ENCODE measurements at places on chromosomes 4 and X. TPM values are rescaled to one million over a fixed set of nuclear protein-coding genes. Genes with fewer than 3 reads are reported as not detected.
A peak's percentile ranks its signal among the peaks of the same experiment; 100 is the strongest.

The SERTM2 gene
- total RNA-seq: not detected

The TLR1 gene
- 3.5 TPM for total RNA-seq

The XAGE2 gene
- total RNA-seq: not detected

The BEX1 gene
- 10.8 TPM for total RNA-seq

The STOX2 gene
- total RNA-seq: 12.2 TPM

The SH3BGRL gene
- 27.0 TPM for total RNA-seq

The PPEF1 gene
- total RNA-seq: 0.58 TPM

The PHEX gene
- total RNA-seq: 0.03 TPM

The MAGEA11 gene
- not detected for total RNA-seq

The MAGEA10 gene
- not detected for total RNA-seq

The LINC00632 gene
- total RNA-seq: 123 TPM

The TMSB15C gene
- total RNA-seq: 0.27 TPM

- no peaks in the 10 kb centered on the region for H3K4me1 ChIP-seq
- H3K27me3 ChIP-seq: no peaks in the 10 kb centered on the region
- H3K4me3 ChIP-seq: no peak overlapping the region
These were observed 25.0 kb upstream of the LDOC1 start for GRCh38 chrX:141201962-141202361.

DNA sequence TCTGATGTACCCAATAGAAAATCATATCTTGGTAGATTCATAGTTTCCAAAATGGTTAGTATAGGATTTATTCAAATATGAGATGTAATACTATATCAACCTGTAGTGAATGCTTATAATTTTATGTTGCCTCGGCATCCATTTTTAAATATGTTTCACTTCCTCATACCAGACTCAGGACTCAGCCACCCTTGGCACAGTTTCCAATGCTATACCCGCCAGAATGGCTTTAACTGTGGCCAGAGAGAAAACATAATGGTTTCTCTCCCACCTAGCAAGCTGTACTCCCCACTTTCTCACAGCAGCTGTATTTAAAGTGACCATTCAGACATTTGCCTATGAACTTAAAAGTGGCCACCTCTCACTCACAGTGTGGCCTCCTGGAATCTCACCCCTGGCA, 466.6 kb upstream of the PABPC4L start:
- no peak overlapping the region for H3K27ac ChIP-seq
- no peaks in the 10 kb centered on the region for H3K4me1 ChIP-seq
- no peaks in the 10 kb centered on the region for H3K36me3 ChIP-seq
- no peaks in the 10 kb centered on the region for H3K27me3 ChIP-seq

- H3K4me3 ChIP-seq: no peak overlapping the region
- H3K27ac ChIP-seq: no peak overlapping the region
- no peaks in the 10 kb centered on the region for H3K36me3 ChIP-seq
- DNase-seq: no peak
- no peaks in the 10 kb centered on the region for H3K27me3 ChIP-seq
These were observed 27.0 kb downstream of the MAGEE1 start for GRCh38 chrX:76454456-76454927.

DNA sequence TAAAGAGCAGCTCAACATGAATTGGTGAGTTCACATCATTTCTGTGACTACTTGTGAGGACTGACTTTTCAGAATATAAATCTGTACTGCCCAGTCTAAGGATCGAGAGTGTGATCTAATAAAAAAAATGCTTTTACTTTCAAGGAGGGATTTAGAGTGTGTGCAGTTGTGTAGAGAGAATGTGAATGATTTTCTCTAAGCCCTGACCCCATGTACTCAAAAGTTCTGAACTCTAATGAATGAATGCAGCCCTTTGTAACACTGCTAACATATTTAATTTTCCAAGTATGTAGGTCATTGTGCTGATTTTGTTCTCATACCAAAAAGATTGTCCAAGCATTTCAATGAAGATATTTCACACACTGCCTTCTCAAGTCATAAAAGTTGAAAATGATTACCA, 92.5 kb upstream of the STOX2 start:
- DNase-seq: no peak
- no peaks in the 10 kb centered on the region for H3K36me3 ChIP-seq
- H3K4me1 ChIP-seq: peaks cover 7% of the 10 kb centered on the region
- no peak overlapping the region for H3K27ac ChIP-seq

GRCh38 chr4:110553197-110553596, 69.7 kb downstream of the PITX2 start:
- no peak overlapping the region for H3K4me3 ChIP-seq
- H3K4me1 ChIP-seq: no peaks in the 10 kb centered on the region
- H3K27me3 ChIP-seq: no peaks in the 10 kb centered on the region
- no peaks in the 10 kb centered on the region for H3K36me3 ChIP-seq
- no peak overlapping the region for H3K27ac ChIP-seq

GRCh38 chr4:183343730-183344129, 21.5 kb upstream of the CLDN24 start:
- H3K4me1 ChIP-seq: peaks cover 10% of the 10 kb centered on the region
- no peak for DNase-seq
- no peaks in the 10 kb centered on the region for H3K36me3 ChIP-seq
- no peak overlapping the region for H3K27ac ChIP-seq
- H3K27me3 ChIP-seq: peaks cover 40% of the 10 kb centered on the region
- no peak overlapping the region for H3K4me3 ChIP-seq

GRCh38 chrX:24846550-24847150, 152.9 kb downstream of the POLA1 start:
- H3K36me3 ChIP-seq: no peaks in the 10 kb centered on the region
- H3K27me3 ChIP-seq: no peaks in the 10 kb centered on the region
- no peak overlapping the region for H3K4me3 ChIP-seq
- DNase-seq: no peak
- no peaks in the 10 kb centered on the region for H3K4me1 ChIP-seq

GRCh38 chr4:59127006-59127405, 2016.8 kb upstream of the IGFBP7 start:
- no peak overlapping the region for H3K27ac ChIP-seq
- no peak overlapping the region for H3K4me3 ChIP-seq
- DNase-seq: no peak
- H3K36me3 ChIP-seq: no peaks in the 10 kb centered on the region
- no peaks in the 10 kb centered on the region for H3K27me3 ChIP-seq

DNA sequence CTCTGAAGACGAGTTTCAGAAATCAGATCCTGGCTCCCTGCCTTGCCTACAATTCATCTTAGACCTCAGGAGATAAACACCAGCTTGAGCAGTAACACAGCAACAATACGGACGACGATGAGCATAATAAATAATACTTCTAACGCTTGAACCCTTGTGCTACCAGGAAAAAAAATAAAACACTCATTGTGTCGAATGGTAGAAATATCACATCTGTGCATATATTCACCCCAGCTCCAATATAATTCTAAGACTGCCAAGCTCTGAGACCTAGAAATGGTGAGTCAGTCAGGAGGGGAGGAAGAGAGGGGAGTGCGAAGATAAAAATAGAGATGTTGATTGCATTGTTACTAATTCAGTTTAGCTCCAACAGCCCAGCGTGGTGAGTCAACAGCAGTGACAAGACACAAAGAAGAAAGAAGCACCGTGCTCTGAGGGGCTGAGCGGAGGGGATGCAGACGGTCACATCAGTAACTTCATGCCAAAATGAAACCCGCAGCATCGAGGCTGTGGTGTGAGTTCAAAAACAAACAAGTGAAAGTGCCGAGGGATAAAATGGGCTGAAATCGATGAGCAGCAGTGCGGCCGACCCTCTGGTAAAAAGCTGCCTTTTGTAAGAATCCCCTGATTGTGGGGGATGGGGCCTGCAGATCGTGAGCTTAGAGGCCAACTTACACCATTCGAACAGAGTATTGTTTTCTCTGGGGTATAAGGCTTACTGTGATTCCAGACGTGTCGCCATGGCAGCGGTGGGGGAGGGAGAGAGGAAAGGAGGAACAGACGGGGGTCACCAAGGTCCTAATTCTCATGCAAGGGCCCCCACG, 150.4 kb downstream of the MGST2 start:
- peak overlapping the region; percentile 64 for H3K4me3 ChIP-seq
- no peaks in the 10 kb centered on the region for H3K27me3 ChIP-seq
- H3K36me3 ChIP-seq: no peaks in the 10 kb centered on the region

GRCh38 chr4:8185295-8185694, 13.8 kb upstream of the SH3TC1 start:
- no peak overlapping the region for H3K4me3 ChIP-seq
- DNase-seq: no peak
- no peaks in the 10 kb centered on the region for H3K27me3 ChIP-seq
- peaks cover 75% of the 10 kb centered on the region for H3K4me1 ChIP-seq
- H3K36me3 ChIP-seq: no peaks in the 10 kb centered on the region
- no peak overlapping the region for H3K27ac ChIP-seq

- H3K27me3 ChIP-seq: no peaks in the 10 kb centered on the region
- no peak overlapping the region for H3K4me3 ChIP-seq
- no peak overlapping the region for H3K27ac ChIP-seq
- DNase-seq: no peak
These were observed 623.8 kb downstream of the FAT4 start for GRCh38 chr4:125938541-125938940.

GRCh38 chr4:73417973-73418372, 13.9 kb downstream of the ALB start:
- H3K27me3 ChIP-seq: no peaks in the 10 kb centered on the region
- H3K27ac ChIP-seq: no peak overlapping the region
- no peaks in the 10 kb centered on the region for H3K36me3 ChIP-seq
- DNase-seq: no peak
- no peak overlapping the region for H3K4me3 ChIP-seq

GRCh38 chr4:61462451-61463326, 262.6 kb downstream of the ADGRL3 start:
- no peaks in the 10 kb centered on the region for H3K27me3 ChIP-seq
- no peak overlapping the region for H3K27ac ChIP-seq
- DNase-seq: no peak

- H3K4me1 ChIP-seq: no peaks in the 10 kb centered on the region
- H3K4me3 ChIP-seq: no peak overlapping the region
- peaks cover 84% of the 10 kb centered on the region for H3K36me3 ChIP-seq
- DNase-seq: no peak
- H3K27me3 ChIP-seq: no peaks in the 10 kb centered on the region
These were observed 126.6 kb downstream of the TET2 start for GRCh38 chr4:105273230-105273629.

DNA sequence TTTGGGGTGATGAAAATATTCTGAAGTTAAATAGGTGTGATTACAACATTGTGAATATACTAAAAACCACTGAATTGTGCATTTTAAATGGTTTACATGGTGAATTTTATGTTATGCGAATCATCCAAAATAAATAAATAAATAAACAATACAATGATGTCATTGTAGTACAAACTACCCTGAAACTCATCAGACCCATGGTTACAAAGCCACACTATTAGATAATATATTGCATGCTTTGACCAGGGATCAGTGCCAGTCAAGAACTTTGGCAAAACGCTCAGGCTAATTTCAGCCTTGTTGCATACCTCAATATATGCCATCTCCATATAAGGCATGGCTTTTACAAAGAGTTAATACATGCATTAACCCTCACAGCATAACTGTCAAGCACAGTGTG, 45.5 kb upstream of the XIAP start:
- H3K36me3 ChIP-seq: no peaks in the 10 kb centered on the region
- no peak overlapping the region for H3K27ac ChIP-seq
- no peak overlapping the region for H3K4me3 ChIP-seq
- no peak for DNase-seq

- no peaks in the 10 kb centered on the region for H3K36me3 ChIP-seq
- H3K4me3 ChIP-seq: peak overlapping the region; percentile 16
- H3K27ac ChIP-seq: peak overlapping the region; percentile 90
- H3K4me1 ChIP-seq: peaks cover 35% of the 10 kb centered on the region
- no peaks in the 10 kb centered on the region for H3K27me3 ChIP-seq
These were observed 652.1 kb downstream of the ANKRD50 start for GRCh38 chr4:124060261-124060918.

- peaks cover 6% of the 10 kb centered on the region for H3K4me1 ChIP-seq
- no peak for DNase-seq
- no peaks in the 10 kb centered on the region for H3K36me3 ChIP-seq
- no peak within 1 kb of the TSS for H3K27ac ChIP-seq
- H3K27me3 ChIP-seq: no peaks in the 10 kb centered on the region
These were observed at the start of gene TRO for GRCh38 chrX:54920610-54921426. TRO (plus strand) TSS chrX:54920824; CDS start chrX:54922247, 1,423 bp downstream.

GRCh38 chr4:8050555-8051206, 107.9 kb downstream of the ABLIM2 start:
- H3K4me3 ChIP-seq: peak overlapping the region; percentile 47
- peaks cover 4% of the 10 kb centered on the region for H3K36me3 ChIP-seq
- DNase-seq: peak; percentile 86

DNA sequence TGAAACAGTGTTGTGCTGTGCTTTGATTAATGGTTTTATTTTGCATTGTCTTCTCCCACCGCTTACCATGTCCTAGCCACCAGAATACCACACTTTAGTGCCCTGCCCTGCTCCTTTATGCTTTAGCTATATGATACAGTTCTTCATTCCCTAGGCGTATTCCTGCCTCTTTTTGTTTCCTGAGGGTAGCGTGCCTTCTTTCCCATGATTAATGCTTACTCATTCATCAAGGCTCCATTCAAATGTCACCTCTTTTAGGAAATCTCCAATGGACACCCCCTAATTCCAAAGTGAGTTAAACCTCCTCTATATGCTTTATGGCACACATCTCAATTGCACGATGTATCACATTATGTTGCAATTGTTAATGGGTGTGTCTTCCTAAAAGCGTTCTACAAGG, 46.3 kb downstream of the SPANXD start:
- no peak overlapping the region for H3K4me3 ChIP-seq
- H3K27me3 ChIP-seq: no peaks in the 10 kb centered on the region
- H3K36me3 ChIP-seq: no peaks in the 10 kb centered on the region

DNA sequence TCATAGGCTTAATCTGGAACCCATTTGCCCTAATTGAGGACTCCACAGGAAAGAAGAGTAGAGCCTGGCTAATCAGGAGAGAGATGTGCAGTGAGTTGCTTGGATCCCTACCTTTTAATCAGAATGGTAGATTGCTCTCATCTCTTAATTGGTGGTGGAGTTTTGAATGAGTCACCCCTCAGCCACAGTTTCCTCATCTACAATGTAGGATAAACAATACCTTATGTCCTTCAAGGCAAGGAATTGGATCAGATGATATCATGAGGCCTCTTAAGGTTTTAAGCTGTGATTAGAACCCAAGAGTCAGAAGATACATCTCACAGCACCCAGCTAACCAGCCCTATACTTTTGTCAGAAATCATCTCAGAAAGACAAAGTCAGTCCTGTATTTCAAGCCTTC, 39.1 kb downstream of the PDGFRA start:
- H3K27ac ChIP-seq: no peak overlapping the region
- H3K4me1 ChIP-seq: no peaks in the 10 kb centered on the region
- H3K36me3 ChIP-seq: no peaks in the 10 kb centered on the region
- DNase-seq: no peak
- H3K27me3 ChIP-seq: no peaks in the 10 kb centered on the region

DNA sequence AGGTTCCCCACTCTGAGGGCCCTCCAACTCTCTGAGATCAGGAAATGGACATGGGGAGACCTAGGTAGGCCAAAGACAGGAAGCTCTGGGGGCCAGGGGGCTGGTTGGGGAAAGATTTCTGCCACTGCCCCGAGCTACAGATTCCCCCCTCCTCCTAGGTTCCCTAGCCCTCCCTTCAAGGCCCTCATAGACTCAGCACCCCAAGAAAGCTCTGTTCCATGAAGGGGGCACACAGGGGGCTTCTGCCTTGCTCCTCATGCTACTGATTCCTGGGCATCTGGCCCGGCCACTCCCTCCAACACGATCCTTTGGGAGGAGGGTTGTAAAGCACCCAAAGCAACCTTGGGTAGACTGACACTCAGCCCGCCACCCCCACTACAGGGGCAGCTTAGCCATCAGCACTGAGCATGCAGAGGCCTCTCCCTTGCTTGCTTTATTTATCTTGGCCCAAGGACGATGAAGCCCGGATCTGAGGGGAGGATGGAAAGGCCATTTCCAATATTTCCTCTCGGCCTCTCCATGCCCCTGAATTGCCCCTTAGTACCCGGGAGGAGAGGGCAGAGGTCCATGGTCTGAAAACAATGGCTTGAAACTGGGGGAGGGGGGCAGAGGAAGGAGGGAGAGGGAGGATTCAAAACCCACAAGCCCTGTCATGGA, 146.7 kb downstream of the PJA1 start:
- peaks cover 43% of the 10 kb centered on the region for H3K4me1 ChIP-seq
- H3K36me3 ChIP-seq: no peaks in the 10 kb centered on the region
- no peak overlapping the region for H3K4me3 ChIP-seq
- no peaks in the 10 kb centered on the region for H3K27me3 ChIP-seq
